LoVo (cell line): ENCODE measurements at places on chromosomes 3 and 15.

- peak; percentile 19 for DNase-seq
Measured at GRCh38 chr3:114569186-114569585, 275.4 kb downstream of the TIGIT start.

DNA sequence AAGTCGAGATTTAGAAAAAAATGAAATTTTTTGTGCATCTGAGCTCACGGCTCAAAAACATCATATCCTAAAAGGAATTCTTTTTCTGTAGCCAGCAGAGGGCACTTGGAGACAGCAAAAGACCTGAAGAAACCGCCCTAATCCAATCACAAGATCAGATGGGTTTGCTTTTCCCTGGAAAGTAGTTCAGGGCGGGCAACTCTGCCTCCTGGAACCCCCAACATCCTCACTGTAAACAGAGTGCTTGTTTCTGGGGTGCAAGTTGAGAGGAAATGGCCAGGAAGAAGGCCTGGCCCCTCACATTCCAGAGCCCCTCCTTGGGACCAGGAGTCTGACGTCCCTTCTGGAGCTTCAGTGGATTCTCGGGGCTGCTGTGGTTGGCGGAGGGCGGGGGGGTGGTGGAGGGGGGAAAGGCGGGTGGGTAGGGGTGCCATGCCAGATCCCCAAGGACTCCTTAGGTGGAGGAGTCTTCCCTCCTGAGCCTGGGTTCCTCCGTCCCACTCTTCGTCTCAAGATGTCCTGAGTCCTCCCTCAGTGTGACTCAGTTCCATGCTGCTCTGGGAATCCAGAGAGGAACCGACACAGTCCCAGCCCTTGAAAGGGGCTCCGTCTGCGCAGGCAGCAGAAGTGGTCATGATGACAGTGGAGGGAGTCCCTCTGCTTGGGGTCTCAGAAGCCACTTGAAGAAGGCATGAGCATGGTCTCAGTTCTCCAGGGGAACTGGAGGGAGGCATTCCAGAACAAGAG is 35.9 kb downstream of the CCK start:
- peak; percentile 49 for DNase-seq

DNA sequence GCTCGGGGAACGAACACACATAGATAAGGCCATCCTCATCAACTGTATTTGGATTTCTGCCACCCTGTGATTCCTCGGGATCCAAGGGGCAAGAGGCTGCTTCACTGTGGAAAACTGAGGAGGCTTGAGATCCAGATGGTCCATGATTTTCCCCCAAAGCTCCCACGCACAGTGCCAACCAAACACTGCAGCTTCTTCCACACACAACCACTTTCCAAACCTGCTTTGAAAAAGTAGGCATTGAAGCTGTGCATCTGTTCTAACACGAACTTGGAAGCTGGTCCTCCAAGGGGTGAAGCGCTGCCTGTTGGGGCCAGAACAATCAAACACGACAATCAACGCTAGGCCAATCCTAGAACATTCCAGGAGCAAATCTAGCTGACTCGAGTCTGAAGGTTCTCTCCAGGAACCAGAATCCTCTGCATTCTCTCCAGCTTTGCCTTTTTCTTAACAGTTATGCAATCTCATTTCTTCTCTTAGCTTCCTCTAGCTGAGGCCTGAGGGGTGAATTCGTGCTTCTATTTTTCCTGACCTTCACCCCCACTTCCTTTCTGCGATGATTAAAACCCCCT is 104.4 kb downstream of the LRRK1 start:
- DNase-seq, result no peak

GRCh38 chr3:61181874-61182273 is 69.4 kb downstream of the FHIT start:
- DNase-seq, result peak; percentile 62

- peak; percentile 72 for DNase-seq
Measured at GRCh38 chr15:92810418-92811138, 89.5 kb upstream of the CHD2 start.

DNA sequence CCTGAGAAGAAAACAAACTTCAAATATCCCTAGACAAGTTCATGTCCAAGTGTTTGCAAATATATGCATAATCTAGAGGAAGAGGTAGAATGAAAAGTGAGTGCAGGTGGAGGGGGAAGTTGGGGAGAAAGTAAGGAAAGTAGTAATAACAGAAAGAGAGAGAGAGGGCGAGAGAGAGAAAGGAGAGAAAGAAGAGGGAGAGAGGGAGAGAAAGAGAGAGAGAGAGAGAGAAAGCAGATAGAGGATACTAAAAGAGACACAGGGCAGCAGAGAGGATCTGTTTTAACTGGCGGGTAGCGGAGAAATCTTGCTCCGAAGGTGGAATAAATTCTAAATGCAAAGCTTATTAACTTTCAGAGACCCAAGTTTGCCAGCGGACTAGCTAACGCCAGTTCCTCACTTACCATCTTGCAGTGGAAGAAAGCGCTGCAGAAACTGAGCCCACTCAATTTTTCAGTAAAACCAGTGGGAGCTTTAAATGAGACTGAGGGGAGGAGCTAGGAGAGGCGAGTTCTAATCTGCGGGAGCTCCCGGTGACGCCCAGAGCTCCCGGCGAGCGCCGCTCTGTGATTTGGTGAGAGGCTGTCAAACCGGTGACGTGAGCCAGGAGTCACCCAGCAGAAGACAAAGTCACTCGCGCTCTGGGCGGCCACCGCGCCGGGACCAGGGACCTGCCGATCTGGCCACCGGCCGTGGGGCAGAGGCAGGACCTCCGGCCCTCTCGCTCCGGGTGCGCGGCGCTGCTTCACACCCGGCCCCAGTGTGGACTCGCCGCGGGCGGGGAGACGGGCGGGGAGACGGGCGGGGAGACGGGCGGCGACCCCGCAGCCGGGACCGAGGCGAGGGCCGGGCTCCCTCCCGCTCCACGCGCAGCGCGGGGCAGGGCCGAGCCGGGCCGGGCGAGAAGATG is at the start of gene GMNC:
GMNC (minus strand) TSS at position 486 of the 910 bp plus-strand sequence; CDS start at position 407, 79 bp downstream.
- peak; percentile 81 for DNase-seq

- DNase-seq, result peak; percentile 66
Measured at GRCh38 chr15:78077053-78077870, at the start of gene TBC1D2B. Gene TBC1D2B, minus strand, starts transcription at chr15:78077711. Its CDS starts 59 bp downstream, at chr15:78077652.

- DNase-seq, result peak; percentile 92
Measured at GRCh38 chr3:101676216-101676764, 642 bp downstream of the ZBTB11 start.

DNA sequence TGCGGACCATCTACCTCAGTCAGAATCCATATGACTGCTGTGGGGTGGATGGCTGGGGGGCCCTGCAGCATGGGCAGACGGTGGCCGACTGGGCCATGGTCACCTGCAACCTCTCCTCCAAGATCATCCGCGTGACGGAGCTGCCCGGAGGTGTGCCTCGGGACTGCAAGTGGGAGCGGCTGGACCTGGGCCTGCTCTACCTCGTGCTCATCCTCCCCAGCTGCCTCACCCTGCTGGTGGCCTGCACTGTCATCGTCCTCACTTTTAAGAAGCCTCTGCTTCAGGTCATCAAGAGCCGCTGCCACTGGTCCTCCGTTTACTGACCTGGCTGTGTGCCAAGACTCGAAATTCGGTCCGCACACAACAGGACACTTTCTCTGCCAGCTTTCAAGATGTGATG is 21.9 kb downstream of the NRROS start:
- DNase-seq, result no peak

GRCh38 chr3:167941234-167941995 is 154.3 kb downstream of the GOLIM4 start:
- no peak for DNase-seq

DNA sequence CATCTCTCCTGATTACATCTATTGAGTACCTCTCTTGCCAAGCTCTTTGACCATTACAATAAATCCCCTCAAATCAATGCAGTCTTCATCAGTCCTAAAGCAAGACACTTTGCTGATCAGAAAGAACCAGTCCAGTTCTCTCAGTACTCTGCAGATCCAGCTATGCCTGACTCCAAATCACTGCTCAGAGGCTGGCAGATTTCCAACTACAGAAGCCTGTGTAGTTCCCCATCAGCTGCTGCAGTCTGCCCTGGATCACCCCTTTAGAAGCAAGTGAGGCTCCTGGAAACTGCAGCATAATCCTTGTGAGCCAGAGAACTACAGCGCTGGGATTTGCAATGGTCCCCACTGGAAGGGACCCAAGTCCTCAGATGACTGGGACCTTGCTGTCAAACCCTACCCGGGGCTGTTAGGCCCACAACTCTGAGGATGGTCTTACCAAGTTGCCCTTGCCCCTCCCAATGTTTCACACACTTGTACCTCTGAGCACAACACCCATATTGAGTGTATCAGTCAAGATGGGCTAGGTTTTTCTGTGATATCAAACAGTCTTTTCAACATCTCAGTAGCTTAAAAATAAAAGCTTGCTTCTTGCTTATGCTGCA is 81.9 kb upstream of the TOPAZ1 start:
- DNase-seq, result no peak

GRCh38 chr15:47506329-47507100 is 210.8 kb upstream of the SEMA6D start:
- no peak for DNase-seq

DNA sequence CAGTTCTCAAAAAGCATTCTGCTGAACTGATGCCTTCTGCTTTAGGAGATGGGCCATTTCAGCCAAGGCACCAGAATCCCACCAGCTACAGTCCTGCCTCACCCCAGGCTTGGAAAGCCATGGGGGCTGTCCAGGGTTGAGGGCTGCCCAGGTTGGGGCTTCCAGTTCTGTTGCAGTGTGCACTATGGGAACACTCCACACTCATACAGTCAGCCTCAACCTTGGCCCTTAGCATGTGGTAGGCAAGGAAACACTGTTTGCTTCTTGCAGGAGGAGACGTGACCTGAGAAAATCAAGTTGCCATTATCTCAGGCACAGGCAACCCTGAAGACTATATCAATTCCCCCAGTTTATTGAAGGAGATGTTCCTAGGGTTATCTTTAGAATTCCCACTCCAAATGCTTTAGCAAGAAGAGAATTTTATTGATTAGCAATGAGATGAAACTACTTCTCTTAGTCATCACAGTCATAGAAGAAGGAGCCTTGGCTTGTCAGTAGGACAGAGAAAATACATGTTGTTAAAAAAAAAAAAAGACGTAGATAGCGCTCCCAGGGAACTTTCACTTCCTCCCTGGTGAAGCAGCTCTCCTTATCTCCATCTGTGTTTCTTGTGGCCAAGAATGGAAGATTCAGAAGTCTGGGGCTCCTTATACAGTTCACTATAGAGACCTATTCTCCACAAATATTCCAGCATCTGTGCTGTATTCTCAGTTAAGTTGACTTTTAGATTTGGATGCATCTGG is 38.3 kb upstream of the IL12A start:
- no peak for DNase-seq

GRCh38 chr3:16844791-16845190 is 40.0 kb upstream of the PLCL2 start:
- DNase-seq, result no peak

DNA sequence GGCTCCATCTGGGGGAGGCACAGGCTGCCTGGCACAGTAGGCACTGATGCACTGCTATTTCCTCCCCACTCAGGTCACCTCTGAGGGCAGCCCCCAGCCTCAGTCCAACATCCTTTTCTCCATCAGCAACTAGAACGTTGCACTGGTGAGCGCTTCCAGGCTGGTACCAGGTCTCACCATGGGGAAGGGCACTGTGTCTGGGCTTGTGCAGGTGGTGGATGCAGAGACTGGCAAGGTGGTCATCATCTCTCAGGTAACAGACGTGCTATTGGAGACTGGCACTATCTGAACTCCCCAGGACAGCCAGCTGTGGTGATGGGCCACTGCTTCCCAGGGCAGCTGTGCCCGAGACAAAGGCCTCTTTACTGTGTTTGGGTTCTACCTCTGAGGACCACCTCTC is 8.3 kb upstream of the TXNRD3 start:
- DNase-seq, result no peak

- no peak for DNase-seq
Measured at GRCh38 chr15:38559636-38560307, 4.8 kb downstream of the RASGRP1 start.

DNA sequence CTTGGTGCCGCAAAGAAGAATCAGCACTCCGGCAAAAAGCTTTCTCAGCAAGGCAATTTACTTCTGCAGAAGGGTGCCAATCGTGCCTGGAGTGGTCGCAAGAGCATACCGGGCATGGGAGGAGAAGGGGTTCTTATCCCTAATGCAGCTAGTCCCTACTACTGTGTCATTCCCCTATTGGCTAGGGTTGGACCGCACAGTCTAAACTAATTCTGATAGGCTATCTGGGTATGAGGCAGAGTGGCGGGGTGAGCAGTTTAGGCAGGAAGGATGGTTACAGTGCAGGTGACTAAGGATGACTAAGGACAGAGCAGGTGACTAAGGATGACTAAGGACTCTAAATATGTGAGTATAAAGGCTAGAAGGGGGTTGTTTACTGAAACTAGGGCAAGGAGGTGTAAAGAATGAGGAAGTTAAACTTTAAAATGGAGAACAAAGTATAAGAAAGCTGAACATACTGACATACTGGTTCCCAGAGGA is 52.9 kb downstream of the PGBD4 start:
- peak; percentile 69 for DNase-seq

GRCh38 chr3:16767006-16767405 is 117.7 kb upstream of the PLCL2 start:
- DNase-seq, result no peak

GRCh38 chr15:58154769-58155168 is 16.6 kb downstream of the AQP9 start:
- DNase-seq, result no peak

GRCh38 chr3:13242364-13242737 is 169.1 kb upstream of the IQSEC1 start:
- DNase-seq, result no peak

- DNase-seq, result peak; percentile 69
Measured at GRCh38 chr3:23740517-23740965, 65.2 kb upstream of the UBE2E1 start.

- no peak for DNase-seq
Measured at GRCh38 chr3:184812662-184813042, 686 bp downstream of the VPS8 start.

GRCh38 chr3:133301194-133301593 is 98.7 kb upstream of the BFSP2 start:
- no peak for DNase-seq

DNA sequence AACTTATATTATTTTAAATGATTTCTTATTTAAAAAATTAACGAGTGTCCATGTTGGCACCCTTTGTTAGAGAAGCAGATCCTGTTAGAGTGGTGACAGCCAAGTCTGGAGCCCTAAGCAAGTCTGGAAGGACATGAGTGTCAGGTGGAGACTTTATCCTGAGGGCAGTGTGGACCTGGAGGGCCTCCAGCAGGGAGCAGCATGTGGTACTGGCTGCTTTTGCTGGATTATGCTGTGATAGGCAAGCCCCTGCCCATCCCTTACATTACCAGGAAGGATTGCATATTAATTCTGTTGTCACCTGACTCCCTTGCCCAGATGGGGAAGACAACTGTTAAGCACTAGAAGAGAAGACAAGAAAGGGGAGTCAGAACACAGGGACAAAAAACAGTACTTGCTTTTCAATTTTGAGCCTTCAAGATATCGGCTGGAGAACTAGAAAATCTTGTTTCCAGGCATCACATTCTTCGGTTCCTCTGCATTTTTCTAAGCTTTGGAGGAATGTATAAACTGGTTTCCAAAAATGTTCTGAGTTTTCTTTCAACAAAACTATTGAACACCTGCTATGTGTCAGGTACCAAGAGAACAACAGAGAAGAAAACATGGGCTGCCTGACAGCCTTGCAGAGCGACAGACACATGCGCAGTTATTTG is 22.7 kb downstream of the ZNF860 start:
- DNase-seq, result no peak

- no peak for DNase-seq
Measured at GRCh38 chr3:155847993-155848392, 6.2 kb downstream of the SLC33A1 start.
